ENCODE measurements at places on chromosomes 5 and 9.

- no peak for DNase-seq
Observed at GRCh38 chr9:78468974-78469576, 172.2 kb downstream of the PSAT1 start.

- DNase-seq = no peak
Observed at GRCh38 chr5:24899180-24899579, 254.4 kb upstream of the CDH10 start.

DNA sequence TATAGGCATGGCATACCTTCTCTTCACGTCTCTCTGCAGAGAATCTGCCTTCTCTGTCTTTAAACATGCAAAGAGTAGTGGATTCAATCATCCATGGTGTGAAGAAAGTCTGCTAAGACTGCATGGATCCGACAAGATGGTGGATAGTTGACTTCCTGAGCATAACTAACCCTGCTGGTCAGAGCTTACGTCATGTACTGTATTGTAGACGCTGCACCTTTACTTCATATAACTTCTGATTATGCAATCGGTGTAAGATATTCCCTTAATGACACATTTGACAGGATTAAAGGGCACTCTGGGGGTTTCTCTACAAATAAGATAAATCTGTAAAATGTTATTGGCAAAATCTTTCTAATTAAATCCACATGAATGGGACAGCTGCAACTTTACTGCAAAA lies 240.3 kb upstream of the NREP start:
- DNase-seq = no peak

DNA sequence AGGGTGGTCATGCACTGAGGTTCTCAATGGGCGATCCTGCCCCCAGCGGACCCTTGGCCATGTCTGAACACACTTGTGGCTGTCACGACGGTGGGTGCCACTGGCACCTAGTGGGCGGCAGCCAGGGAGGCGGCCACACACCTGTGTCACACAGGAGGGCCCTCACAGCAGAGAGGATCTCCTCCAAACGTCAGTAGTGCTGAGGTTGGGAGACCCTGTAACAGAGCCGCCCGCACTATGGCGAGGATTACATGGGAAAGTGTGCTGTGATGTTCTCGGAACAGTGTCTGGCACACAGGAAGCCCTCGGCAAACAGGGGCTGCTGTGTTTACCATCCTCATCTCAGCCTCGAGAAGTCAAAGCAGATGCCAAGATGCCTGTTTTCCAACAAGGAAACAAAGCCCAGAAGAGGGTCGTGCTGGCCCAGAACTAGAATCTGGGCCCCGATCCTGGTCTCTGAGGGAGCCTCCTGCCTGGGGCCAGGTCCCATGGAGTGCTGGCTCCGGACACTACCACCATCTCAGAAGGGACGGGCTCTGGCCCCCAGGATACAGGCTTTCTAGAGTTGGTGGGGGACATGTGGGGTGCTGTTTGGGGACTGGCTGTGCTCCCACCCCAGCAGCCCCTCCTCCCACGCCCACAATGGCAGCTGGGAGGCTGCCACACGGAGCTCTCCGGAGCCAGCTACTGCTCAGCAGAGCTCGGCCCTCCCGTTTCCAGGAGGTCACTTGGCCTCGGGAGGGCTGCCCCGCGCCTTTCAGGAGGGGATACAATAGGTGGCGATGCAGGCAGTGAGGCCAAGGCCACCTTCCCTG lies 48.2 kb downstream of the DBH start:
- DNase-seq = peak; percentile 69

DNA sequence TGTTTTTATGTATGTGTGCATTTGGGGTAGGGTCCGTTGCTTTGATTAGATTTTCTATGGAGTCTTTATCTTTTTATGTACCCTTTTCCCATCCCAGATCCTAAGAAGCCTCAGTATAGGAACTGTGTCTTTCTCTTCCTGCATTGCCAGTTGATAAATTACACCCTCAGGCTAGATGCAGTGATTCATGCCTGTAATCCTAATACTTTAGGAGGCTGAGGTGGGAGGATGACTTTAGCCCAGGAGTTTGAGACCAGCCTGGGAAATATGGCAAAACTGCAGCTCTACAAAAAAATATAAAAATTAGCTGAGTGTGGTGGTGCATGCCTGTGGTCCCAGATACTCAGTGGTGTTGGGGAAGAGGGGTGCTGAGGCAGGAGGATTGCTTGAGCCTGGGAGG lies 40.2 kb downstream of the NLN start:
- no peak for DNase-seq

- DNase-seq = no peak
Observed at GRCh38 chr5:113292462-113292861, 142.3 kb downstream of the TSSK1B start.

- DNase-seq = no peak
Observed at GRCh38 chr9:88737876-88738275, 202.9 kb downstream of the NXNL2 start.

- DNase-seq = no peak
Observed at GRCh38 chr9:14441976-14442651, 128.2 kb upstream of the NFIB start.

DNA sequence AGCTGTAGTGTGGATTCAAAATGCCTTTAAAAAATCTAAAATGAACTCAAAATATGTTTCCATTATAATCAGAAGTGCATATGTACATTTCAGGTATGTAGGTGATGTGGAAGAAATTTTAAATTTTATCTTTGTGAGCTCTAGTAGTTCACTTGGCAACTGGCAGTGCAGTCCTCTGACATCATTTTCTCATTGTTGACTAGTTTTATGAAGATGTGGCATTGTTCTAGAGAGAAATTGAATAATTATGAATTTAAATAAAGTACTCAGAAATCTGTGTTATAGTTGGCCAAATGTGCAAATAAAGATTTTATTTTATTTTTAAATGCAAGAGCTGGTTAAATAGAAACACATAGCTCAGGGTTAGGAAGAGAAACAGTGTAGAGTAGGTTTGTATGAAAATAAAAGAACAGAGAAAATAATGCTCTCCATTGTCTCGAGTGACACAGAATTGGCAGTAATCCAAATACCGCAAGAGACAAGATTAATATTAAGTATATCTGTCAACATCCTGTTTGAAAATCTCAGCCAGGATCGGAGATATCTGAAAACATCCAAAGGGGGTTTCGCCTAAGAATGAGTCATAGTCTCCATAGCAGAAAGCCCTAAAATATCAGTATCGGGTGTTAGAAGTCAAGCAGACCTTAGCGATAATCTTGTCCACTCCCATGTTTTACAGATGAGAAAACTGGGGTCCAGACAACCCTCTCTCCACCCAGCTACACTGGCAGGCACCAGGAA lies 189.4 kb downstream of the CCDC192 start:
- DNase-seq = peak; percentile 28

DNA sequence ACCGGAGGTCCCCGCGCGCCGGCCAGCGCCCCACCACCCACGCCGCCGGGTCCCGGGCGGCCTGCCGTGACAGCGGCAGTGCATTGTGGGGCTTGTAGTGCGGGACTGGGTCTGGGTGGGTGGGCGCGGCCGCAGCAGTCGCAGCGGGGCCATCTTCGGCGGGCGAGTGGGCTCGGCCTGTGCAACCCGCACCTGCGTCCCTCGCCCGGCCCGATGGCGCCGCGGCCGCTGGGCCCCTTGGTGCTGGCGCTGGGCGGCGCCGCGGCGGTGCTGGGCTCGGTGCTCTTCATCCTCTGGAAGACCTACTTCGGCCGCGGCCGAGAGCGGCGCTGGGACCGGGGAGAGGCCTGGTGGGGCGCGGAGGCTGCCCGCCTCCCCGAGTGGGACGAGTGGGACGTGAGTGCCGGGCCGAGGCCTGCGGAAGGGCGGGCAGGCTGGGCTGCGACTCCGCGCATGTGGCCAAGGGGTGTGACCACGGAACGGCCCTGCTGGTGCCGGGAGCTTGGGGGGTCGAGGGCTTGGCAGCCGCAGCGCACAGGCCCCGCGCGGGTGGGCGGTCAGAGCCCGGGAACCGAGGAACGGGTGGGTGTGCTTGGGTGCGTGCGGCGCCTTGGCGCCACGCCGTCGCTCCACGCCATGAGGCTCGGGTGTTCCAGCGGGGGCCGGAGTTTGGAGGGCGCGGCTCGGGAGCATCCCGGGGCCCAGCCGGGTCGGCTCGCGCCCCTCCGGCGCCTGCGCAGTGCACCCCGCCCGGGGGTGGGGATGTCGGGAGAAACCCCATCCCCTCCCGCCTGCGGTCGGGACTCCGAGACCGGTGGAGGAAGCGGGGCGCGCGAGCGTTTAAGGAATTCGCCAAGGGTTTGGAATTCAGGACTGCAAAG lies at the start of gene ARL10:
Gene ARL10 (plus strand): TSS at position 137 of the 881 bp plus-strand sequence. CDS start 77 bp downstream, at position 214.
- peak; percentile 53 for DNase-seq

GRCh38 chr5:180136630-180137381 lies 65.2 kb upstream of the RNF130 start:
- no peak for DNase-seq

DNA sequence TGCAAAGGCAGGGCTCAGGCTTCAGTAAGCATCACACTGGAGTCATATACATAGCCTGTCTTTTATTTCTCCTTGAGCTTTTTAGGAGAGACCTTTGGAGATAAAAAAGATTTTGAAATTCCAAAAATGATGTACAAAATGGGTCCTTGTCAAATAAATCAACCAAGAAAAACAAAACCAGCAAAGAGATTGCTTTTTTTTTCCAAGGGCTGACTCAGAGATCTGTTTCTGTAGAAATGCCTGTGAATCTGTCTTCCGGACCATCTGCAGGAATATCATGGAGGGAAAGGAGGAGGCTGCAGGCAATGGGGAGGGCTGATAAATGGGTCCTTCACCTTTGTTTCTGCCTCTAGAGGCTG lies 77.4 kb downstream of the SLIT3 start:
- peak; percentile 24 for DNase-seq

- DNase-seq = no peak
Observed at GRCh38 chr9:129675620-129676019, 10.2 kb downstream of the PRRX2 start.

DNA sequence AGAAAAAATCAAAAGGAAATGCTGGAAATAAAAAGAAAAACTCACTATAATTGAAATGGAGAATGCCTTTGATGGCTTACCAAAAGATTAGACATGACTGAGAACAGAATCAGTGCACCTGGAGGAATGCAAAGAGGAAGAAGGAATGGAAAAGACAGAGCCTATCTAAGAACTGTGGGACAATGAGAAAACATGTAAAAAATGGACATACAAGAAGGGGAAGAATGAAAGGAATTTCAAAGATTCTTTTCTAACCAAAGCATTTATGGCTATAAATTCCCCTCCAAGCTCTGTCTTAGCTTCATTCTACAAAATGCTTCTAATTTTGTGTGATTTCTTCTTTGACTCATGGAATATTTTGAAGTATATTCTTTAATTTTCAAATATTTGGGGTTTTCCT lies 47.5 kb upstream of the CLK4 start:
- no peak for DNase-seq

GRCh38 chr9:217950-218349 lies 3.3 kb downstream of the DOCK8 start:
- no peak for DNase-seq

DNA sequence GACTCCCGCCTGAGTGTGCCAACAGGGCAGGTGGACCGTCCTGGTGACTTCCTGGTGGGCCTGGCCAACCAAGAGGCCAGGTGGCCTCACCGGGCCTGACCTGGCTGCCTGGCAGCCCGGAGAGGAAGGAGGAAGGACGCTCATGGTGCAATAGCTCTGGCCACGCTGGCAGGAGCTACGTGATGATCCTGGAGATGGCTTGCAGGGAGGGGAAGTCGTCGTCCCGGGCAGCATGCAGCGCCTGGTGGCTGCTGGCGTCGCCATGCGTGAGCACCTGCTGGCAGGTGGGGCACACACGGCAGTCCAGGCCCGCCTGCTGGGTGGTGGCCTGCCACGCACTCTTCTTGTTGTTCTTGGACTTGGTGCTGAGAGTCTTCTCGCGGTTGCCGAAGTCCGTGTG lies 26.3 kb downstream of the SPATA31C1 start:
- DNase-seq = no peak

GRCh38 chr5:67166460-67167285 lies 29.9 kb downstream of the CD180 start:
- no peak for DNase-seq

- DNase-seq = no peak
Observed at GRCh38 chr9:38065369-38066075, 3.5 kb downstream of the SHB start.

DNA sequence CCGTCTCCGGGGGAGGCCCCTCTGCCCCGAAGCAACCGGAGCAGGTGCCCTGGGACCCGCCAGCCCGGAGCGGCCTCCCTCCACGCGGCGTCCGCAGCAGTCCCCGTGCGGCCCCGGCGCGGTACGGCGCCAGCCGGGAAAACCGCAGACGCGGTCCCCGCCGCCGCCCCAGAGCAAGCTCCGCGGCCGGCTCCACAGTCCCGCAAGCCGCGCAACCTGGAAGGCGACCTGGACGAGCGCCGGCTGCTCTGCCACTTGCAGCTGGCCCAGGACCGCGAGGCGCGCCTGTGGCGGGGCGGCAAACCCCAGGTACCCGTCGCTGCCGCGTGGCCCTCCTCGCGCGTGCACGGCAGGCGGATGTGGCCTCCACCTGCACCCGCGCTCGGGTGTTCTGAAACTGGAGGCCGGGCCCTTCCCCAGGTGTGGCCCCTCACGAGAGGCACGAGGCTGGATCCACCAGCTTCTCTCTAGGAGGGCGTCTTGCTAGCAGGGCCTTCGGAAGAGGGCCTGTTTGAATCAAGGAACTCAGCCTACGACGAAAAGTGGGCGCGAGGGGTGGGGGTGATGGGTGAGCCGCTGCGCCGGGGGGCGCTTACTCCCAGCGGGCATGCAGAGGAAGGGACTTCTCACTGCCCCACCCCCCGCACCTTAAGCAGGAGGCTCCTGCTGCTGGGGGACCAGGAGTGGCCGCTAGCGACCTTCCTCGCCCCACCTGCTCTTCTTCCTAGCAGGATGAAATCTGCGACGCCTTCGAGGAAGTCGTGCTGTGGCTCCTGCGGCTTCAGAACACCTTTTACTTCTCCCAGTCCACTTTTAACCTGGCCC lies 602 bp downstream of the CCNI2 start:
- DNase-seq = no peak

DNA sequence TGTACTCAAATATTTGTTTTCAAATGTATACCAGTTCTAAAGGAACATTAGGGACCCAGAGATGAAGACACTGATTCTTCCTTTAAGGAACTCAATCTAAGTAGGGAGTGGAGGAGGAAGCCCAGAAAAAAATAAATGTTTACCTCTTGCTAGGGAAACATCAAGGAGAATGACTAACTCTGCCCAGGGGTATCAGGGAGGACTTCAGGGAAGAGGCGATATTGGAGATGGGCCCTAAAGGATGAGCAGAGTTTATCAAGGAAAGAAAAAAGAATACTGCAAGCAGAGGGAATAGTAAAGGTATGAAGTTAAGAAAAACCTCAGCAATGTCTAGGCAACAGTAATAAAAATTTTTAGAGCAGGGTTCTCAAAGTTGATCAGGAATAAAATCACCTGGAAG lies 16.4 kb downstream of the FBXW2 start:
- no peak for DNase-seq

- DNase-seq = no peak
Observed at GRCh38 chr5:73482383-73483136, 15.7 kb upstream of the BTF3 start.

GRCh38 chr5:33282696-33283095 lies 158.1 kb upstream of the TARS1 start:
- no peak for DNase-seq

GRCh38 chr5:40235471-40236400 lies 444.0 kb upstream of the PTGER4 start:
- no peak for DNase-seq
